Ureter (tissue), 1 donor: ENCODE measurements at places on chromosomes 7 and 10. TPM values are rescaled to one million over a fixed set of nuclear protein-coding genes. Genes with fewer than 3 reads are reported as not detected.
A peak's percentile ranks its signal among the peaks of the same experiment; 100 is the strongest.

The SLC26A5 gene
- total RNA-seq: 6.2 TPM

The NEUROG3 gene
- not detected for total RNA-seq

The ASAH2B gene
- total RNA-seq: 4.8 TPM

The MOSPD3 gene
- total RNA-seq: 18.0 TPM

The ZNF365 gene
- 0.21 TPM for total RNA-seq

The PSTK gene
- total RNA-seq: 5.1 TPM

The MEIG1 gene
- total RNA-seq: 1.1 TPM

The BMPR1A gene
- 54.8 TPM for total RNA-seq

The NODAL gene
- not detected for total RNA-seq

The ZNF282 gene
- 46.6 TPM for total RNA-seq

The GATA3 gene
- total RNA-seq: 310 TPM

The KIF11 gene
- total RNA-seq: 1.4 TPM

- no peak for DNase-seq
These were observed 80.5 kb upstream of the TMEM106B start for GRCh38 chr7:12130609-12131008.

GRCh38 chr7:3408814-3409595 is 108.0 kb downstream of the SDK1 start:
- no peak for DNase-seq

DNA sequence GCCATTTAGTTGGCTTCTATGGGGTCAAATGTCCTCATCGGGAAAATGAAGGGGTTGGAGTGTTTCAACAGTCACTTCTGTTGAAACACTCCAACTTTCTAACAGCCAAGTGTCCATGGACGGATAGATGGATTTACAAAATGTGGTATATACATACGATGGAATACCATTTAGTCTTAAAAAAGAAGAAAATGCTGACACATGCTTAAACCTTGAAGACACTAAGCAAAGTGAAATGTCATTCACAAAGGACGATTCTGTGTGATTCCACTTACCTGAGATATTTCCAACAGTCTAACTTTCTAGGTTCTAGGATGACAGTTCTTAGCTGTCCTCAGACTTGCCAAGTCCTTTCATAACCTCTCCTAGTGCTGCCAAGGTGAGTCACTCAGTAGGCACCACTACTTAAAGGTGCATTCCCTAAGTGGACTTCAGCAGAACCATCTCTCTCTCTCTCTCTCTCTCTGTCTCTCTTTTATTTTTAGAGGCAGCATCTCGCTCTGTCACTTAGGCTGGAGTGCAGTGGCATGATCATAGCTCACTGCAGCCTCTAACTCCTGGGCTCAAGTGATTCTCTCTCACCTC is 69.0 kb downstream of the DENND2A start:
- DNase-seq: no peak

- DNase-seq: no peak
These were observed 100.1 kb downstream of the HIP1 start for GRCh38 chr7:75638594-75639070.

GRCh38 chr7:38824948-38825347 is 84.0 kb downstream of the VPS41 start:
- DNase-seq: no peak

DNA sequence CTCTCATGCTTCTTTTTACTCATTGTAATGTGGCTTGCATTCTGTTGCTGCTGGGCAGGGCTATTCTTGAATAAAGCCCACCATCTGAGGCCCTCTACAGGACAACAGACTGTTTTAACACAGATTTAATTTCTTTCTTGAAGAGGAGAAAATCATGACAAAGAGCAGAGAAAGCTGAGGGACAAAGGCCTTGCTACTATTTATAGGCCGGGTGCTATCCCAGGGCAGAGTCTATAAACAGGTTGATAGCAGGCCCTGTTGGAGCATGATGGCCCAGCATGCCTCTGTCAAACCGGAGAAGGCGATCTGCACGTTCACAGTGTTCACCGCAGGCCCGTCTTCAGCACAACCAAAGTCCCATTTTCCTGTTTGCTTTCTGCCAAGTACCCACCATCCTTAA is 3.0 kb downstream of the VIPR2 start:
- no peak for DNase-seq

- no peak for DNase-seq
These were observed 21.7 kb upstream of the ADRB1 start for GRCh38 chr10:114021717-114022680.

DNA sequence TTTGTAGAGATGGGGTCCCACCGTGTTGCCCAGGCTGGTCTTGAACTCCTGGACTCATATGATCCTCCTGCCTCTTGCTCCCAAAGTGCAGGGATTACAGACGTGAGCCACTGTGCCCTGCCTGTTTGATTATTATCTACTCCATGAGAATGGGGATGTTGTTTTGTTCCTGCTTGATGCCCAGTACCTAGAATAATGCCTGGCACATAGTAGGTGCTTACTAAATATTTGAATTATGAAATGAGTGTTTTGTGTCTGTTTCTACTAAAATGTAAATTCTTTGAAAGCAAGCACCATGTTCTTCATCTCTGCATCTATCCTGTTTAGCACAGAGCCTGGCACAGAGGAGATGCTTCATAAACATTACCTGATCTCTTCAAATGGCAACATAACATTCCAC is 40.9 kb downstream of the ZNF783 start:
- DNase-seq: no peak

DNA sequence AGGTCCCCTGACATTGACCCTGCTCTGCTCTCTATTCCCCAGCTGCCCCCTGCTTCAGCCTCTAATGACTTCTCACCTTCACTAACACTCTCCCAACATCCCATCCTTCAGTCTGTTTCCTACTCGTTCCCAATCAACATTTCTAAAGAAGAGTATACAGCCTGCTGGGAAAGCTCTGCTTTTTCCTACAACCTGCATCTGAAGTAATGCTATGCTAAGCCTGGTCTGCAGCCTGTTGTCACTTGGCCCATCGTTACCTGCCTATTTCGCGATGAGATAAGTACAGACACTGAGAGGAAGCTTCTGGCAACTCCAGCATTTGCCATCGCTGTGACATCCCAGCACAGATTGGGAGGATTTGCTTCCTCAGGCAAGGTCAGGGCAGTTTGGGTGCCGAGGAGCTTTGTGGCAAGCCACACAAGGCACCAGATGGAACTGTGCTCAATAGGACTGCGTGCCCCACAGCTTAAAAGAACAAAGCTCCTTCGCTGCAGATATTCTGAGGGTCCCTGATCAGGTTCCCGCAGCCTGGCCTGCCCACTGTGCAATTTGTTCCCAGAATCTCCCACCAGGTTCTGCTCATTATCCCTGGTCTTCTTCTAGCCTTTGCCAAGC is 51.4 kb downstream of the PKD1L1 start:
- DNase-seq: no peak

DNA sequence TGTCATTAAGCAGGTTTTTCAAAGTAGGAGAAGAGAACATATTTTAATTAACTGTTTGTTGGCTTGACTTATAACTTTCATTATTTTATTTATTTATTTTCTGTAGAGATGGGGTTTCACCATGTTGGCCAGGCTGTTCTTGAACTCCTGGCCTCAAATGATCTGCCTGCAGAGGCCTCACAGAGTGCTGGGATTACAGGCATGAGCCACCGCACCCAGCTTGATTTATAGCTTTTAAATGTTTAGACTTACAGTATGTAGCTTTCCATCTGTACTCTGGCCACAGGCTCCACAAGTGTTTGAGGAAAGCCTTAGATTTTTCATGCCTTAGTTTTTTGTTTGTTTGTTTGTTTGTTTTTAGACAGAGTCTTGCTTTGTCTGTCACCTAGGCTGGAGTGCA is 72.7 kb upstream of the IFRD1 start:
- DNase-seq: no peak

GRCh38 chr10:667096-667495 is 22.4 kb downstream of the DIP2C start:
- no peak for DNase-seq

DNA sequence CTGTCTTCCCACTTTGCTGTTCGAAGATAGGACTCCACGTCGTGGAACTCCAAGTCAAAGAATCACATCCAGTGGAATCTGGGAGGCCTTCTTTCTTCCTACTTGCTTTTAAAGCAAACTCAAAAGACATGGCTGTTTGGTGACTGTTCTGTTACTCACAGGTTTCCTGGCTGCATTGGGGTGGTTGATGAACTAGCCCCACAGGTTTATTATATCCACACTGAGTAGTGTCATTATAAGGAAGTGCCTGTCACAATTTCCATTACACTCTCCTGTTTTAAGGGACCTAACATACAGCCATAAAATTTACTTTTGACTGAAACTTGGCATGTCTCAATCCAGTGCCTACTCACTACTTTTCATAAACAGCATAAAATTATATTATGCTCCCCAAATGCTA is 287.3 kb upstream of the SP4 start:
- DNase-seq: no peak

- peak; percentile 66 for DNase-seq
These were observed 500 bp downstream of the CUL1 start for GRCh38 chr7:148699024-148699781.

DNA sequence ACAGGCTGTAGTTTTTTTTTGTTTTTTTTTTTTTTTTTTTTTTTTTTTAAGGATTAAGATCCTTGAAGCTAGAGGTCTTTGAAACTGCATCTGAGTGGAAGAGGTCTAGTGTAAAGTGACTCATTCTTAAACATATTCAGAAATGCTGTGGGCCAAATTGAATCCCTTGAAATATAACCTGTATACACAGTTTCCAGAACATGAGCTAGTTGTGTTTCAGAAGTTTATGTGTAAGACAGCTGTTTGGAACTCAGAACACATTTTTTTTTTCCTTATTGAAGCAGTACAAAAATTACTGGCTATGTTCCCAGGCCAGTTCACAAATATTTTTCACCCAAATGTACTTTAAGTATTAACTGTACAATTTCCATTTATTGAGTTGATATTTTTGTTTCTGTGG is 67.9 kb downstream of the PPP1R9A start:
- DNase-seq: no peak

GRCh38 chr7:121530227-121531174 is 134.4 kb upstream of the FAM3C start:
- no peak for DNase-seq

DNA sequence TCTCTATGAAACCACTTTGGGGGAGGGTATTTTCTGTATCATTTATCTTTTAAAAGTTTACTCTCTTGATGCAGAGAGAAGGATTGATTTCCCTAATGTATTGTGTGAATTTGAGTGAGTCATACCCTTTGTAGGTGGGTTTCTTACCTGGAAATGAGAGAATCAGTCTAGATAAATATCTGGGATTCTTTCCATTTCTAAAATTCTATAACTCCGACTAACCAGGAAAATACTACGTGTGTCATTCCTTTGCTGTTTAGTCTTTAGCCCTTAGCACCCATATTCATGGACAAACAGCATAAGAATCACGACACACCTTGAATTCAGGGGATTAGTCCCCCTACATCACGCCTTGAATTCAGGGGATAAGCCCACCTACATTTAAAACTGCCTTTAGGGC is 139.1 kb downstream of the GATA3 start:
- no peak for DNase-seq

GRCh38 chr10:114239117-114239993 is at the start of gene VWA2:
Gene VWA2 (plus strand): TSS chr10:114239254. CDS start chr10:114248714, 9,460 bp downstream.
- DNase-seq: no peak

GRCh38 chr7:16028103-16028502 is 341.6 kb upstream of the MEOX2 start:
- DNase-seq: no peak

DNA sequence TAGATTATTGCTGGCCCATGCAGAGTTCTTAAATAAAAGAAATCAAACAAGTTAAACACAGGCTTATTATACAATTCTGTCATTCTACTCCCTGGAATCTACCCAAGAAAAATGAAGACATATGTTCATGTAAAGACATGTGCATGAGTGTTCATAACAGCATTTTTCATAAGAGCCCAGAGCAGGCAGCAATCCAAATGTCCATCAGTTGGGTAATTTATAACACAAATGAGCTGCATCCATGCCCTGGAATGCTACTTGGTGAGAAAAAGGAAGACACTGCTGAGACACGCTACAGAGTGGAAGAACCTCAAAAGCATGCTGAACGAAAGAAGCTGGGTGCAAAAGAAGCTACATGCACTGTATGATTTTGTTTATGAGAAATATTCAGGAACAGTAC is 342.6 kb downstream of the TCERG1L start:
- DNase-seq: no peak

DNA sequence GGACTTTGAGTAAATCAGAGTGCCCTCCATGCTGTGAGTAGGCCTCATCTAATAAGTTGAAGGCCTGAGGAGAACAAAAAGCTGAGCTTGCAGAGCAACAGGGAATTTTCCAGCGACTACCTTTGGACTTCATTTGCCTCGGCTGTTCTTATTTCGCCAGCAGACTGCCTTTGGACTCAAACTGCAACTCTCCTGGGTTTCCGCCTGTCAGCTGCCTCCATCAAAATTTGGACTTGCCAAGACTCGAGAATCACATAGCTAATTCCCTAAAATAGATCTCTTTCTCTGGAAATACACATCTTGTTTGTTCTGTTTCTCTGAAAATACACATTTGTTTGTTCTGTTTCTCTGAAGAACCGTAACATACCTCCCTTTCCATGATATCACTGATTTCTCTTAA is 93.8 kb downstream of the ITGB8 start:
- DNase-seq: no peak

- no peak for DNase-seq
These were observed 30.1 kb downstream of the CNNM2 start for GRCh38 chr10:102948176-102948575.

DNA sequence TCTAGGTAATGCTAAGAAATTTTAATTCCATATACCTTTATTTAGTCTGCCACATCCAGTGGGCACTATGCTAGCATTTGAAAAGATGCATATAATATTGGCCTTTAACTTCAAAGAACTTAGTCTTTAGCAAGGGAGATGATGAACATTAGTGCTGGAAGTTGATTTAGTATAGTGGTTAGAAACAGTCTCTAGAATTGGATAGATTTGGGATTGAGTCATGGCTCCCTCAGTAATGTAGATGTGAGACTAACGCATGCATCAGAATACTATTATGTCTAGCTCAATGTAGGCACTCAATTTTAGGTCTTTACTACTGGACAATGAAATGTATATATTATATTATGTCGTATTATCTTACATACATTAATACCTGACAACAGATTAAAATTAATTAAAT is 5.8 kb downstream of the DKK1 start:
- no peak for DNase-seq

DNA sequence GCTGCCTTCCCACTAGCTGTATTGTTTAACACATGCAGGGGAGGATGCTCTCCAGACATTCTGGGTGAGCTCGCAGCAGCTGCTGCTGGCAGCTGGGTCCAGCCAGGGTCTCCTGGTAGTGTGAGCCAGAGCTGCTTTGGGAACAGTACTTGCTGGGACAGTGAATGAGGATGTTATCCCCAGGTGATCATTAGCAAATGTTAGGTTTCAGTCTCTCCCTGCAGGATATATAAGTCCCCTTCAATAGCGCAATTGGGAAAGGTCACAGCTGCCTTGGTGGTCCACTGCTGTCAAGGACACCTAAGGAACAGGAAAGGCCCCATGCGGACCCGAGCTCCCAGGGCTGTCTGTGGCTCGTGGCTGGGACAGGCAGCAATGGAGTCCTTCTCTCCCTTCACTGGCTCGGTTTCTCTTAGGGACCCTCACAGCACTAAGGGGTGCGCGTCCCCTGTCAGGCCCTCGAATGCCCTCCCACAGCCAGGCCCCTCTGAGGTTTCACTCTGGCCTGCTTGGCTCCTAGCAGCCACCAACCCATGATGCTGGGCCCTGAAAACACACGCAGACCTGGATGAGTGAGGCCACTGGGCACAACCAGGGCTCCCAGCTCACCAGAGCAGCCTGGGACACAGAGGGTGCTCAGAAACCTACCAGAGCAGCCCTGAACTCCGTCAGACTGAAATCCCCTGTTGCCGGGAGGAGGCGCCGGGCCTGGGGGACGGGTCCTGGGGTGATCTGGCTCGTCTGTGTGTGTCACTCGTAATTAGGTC is 173.0 kb upstream of the LANCL2 start:
- no peak for DNase-seq

- no peak for DNase-seq
These were observed 53.8 kb upstream of the PFKFB3 start for GRCh38 chr10:6148908-6149307.
